ENCODE measurements at places on chromosomes 3 and 15.

DNA sequence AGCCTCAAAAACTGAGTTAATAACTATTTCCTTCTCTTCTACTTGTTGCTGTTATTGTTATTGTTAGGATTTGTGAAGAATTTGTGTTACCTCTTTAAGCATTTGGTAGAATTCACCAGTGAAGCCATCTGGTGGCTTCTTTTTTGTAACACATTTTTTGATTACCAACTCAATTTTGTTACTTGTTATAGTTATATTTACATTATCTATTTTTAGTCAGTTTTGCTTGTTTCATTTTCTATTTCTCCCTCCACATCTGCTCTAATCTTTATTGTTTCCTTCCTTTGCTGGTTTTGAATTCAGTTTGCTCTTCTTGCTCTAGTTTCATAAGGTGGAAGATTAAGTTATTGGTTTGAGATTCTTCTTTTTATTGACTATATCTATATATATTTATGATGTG is 3.7 kb upstream of the SLC9C1 start:
- DNase-seq: no peak

DNA sequence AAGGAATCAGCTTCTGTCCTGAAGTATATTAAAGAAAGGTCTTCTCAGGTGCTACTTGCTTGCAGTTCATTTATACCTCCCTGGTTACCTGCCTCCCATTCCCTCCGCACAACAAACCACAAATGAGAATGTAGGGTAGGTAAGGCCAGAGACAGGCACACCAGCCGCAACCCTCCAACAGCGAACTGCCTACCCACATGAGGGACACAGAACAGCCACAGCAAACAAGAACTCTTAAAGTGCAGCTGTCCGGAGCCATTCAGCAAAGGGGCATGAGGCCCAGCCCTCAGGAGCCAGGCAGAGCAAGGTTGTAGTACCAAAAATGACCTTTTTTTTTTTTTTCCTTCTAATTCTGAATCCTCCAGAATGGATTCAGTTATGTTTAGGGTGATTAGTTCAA is 52.4 kb downstream of the SPSB4 start:
- DNase-seq: no peak

- DNase-seq: peak; percentile 9
Observed at GRCh38 chr3:4355401-4356219, 52.4 kb downstream of the SETMAR start.

DNA sequence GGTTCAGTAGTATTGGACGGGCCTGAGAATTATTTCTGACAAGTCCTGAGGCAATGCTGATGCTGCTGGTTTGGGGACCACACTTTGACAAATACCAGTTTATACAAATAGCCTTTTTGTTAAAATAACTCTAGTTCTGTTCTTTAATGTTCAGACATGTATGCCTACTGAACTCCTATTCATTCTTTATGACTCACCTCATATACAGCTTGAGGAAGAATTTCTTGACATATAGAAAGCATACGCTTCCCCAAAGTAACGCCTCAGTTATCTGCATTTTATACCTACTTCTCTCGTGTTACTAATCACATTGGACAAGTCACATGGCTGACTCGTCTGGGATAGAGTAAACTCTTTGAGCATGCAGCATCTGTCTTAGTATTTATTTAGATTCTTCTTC is 145.4 kb upstream of the GOLIM4 start:
- DNase-seq: no peak

GRCh38 chr3:86984271-86984670 is 6.7 kb downstream of the VGLL3 start:
- DNase-seq: no peak

DNA sequence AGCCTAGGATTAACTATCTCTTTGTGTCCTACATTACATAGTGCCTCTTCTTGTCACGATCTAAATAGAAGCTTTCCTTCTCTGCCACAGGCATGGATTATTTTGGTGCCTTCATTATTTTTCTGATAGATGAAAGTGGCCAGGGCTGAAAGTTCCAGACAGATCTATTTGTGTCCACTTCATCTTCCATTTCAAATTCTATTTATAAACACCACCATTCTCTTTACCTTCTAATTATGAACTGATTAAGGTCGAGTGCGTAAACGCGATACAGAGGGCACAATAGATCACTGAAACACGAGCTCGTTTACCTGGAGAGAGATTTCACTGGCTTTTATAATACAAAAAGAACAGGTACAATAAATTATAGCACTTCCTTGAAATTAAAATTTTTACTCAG is 105.0 kb downstream of the EDEM1 start:
- DNase-seq: no peak

GRCh38 chr3:20747741-20748140 is 561.7 kb upstream of the SGO1 start:
- no peak for DNase-seq

DNA sequence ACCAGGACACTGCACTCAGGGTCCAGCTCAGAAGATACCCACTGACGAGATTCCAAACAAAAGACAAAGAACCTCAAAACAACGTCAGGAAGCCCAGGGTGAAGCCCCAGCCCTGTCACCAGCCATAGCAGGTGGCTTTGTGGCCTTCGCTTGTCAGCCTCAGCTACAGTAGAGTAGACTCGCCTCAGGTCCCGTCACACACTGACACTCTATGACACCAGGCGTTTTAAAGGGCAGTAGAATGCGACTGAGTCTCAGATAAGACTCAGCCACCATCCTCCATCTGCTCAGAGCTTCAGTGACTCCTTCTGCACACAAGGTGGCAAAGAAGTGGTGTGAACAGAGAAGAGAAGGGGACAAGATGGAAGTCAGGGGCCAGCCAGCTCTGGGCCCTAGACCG is 12.8 kb downstream of the RBPMS2 start:
- DNase-seq: no peak

DNA sequence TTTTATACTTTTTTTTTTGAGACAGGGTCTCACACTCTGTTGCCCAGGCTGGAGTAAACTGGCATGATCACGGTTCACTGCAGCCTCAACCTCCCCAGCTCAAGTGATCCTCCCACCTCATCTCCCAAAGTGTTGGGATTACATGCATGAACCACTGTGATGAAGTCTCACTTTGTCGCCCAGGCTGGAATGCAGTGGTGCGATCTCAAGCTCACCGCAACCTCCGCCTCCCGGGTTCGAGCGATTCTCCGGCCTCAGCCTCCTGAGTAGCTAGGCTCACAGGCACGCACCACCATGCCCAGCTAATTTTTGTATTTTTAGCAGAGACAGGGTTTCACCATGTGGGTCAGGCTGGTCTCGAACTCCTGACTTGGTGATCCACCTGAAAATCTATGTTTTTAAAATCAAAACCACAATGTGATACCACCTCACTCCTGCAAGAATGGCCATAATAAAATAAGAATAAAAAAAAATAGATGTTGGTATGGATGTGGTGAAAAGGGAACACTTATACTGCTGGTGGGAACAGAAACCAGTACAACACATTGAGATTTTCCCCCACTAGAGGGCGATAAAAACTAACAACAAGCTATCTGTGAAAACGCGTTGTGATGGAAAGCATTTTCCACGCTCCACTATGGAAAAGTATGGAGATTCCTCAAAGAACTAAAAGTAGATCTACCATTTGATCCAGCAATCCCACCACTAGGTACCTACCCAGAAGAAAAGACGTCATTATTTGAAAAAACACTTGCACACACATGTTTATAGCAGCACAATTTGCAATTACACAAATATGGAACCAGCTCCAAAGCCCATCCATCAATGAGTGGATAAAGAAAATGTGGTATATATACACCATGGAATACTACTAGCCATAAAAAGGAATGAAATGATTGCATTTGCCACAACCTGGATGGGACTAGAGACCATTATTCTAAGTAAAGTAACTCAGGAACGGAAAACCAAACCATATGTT is 26.8 kb upstream of the OCA2 start:
- no peak for DNase-seq

All from posterior cingulate gyrus (tissue), 11 donors.